ENCODE measurements at places on chromosomes 3 and 15.

DNA sequence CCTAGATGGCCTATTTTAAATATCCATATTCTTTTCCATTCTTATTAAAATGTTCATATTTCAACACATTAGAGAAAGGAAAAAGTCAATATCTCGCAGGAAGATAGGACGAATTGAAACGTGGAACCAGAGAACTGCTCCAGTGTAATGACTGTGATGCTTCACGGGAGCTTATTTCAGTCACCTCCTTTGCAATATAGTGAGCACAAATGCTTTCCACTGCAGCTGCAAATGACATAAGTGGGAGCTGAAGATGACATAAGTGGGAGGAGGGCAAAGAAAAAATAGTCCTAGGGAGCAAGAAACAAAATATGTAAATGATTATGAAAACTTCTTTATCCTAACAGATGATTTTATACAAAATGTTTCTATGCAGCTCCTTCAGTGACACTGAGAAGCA, 324.1 kb downstream of the ZNF385D start:
- no peak for DNase-seq

DNA sequence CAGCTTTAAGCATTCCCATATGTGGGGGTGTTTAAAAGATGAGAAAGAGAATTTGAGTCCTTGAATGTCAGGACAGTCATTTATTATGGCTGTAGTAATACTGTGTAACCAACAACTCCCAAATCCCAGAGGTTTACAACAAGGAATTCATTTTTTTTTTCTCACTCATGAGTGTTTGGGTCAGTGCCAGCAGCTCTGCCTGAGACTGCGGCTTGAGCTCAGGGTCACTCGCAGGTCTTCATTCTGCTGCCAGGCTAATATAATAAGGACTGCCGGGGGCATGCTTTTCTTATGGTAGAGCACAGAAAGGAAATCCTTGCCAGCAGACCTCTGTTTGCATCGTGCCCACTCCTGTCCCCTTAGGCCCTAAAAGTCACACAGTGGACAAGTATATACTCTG, 277.9 kb upstream of the LMCD1 start:
- no peak for DNase-seq

GRCh38 chr3:150472421-150472820, 64.3 kb downstream of the TSC22D2 start:
- no peak for DNase-seq

DNA sequence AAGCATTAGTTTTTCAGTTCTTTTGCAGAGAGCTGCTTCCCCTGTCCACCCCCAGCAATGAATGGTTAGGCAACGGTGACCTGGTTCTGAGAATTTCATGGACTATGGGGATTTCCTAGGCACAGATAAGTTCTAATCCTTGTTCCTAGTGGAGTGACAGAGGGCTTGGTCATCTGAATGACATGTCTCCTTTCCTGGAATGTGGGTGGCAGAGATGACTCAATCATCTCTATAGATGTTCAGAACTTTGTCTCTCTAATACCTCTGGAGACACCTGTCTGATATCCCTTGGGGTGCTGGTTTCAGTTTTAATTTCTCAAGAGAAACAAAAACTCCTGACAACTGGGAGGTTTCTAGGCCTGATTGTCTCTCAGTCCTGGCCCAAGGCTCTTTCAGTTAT, 10.4 kb downstream of the PLA2G4E start:
- DNase-seq: peak; percentile 73

DNA sequence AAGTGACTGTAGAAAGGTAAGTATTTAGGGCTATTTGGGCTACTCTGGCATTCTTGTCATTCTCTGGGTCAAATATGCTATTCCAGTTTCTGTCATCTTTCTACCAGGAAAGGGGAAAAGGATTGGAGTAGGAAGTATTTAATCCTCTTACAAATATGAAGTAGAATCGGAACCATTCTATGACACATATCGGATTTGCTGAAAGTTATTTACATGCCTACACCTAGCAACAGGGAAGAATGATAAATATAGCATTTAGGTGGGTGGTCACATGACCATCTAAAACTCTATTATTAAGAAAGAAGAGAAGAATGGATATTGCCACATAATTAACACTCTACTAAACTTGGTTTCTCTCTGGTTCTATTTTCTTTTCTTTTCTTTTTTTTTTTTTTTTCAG, 1353.1 kb downstream of the ZPLD1 start:
- no peak for DNase-seq

DNA sequence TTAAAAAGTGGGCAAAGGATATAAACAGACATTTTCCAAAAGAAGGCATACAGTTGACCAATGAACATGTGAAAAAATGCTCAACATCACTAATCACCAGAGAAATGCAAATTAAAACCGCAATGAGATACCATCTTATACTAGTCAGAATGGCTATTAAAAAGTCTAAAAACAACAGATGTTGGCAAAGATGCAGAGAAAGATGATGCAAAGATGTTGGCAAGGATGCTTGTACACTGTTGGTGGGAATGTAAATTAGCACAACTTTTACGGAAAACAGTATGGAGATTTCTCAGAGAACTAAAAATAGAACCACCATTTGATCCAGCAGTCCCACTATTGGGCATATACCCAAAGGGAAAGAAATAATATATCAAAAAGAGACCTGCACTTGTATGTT, 53.5 kb downstream of the TLNRD1 start:
- no peak for DNase-seq

- DNase-seq: no peak
Measured at GRCh38 chr3:126127904-126128303, 44.0 kb upstream of the SLC41A3 start.

GRCh38 chr3:128438488-128439072, 28.1 kb downstream of the DNAJB8 start:
- no peak for DNase-seq

GRCh38 chr3:142588703-142589102, 7.5 kb upstream of the PLS1 start:
- DNase-seq: no peak

GRCh38 chr3:154884952-154885351, 195.2 kb upstream of the MME start:
- no peak for DNase-seq

- peak; percentile 3 for DNase-seq
Measured at GRCh38 chr3:103440539-103441203, 1005.9 kb downstream of the ZPLD1 start.

DNA sequence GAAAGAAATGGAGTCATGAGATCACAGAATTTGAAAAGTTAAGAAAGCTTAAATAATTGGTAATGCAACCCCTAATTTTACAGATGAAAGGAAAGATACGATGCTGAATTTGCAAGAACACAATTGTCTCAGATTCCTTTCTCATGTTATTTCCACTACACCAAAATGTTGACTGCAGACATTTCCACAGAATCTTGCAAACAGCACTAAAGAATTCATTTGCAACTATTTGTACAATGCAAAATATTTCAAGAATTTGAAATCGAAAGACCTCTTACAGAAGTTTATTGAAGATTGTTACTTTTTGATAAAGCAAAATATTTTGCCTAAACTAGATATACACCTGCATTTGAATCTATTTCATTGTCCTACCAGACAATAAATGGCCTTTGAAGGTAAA, 194.1 kb upstream of the KCNMB2 start:
- no peak for DNase-seq

DNA sequence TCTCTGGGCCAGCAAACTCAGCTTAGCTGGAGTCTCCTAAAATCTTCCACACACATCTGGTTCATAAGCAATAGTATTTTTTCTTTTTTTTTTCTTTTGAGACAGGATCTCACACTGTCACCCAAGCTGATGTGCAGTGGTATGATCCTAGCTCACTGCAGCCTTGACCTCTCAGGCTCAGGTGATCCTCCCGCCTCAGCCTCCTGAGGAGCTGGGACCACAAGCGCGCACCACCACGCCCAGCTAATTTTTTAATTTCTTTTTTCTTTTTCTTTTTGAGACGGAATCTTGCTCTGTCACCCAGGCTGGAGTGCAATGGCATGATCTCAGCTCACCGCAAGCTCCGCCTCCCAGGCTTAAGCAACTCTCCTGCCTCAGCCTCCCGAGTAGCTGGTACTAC, 34.3 kb downstream of the RNU5B-1 start:
- no peak for DNase-seq

DNA sequence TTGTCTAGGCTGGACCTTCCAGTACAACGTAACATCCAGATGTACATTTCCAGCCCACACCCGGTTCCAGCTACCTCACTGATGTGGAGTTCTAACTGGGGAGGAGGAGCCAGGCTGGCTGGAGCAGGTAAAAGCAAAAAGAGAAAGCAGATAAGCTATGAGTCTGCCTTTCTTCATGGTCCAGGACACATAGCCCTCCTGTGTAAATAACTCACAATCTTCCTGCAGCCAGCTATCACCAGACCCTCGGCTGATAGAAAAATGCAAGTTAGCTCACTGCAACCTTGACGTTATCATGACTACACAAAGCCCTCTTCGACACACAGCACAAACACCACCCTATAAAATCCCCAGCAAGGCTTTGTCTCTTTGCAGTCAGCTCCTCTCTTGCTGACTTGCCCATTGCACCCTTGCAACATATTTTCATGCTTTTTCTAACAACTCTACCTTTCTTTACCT, 20.5 kb upstream of the ELP6 start:
- no peak for DNase-seq

DNA sequence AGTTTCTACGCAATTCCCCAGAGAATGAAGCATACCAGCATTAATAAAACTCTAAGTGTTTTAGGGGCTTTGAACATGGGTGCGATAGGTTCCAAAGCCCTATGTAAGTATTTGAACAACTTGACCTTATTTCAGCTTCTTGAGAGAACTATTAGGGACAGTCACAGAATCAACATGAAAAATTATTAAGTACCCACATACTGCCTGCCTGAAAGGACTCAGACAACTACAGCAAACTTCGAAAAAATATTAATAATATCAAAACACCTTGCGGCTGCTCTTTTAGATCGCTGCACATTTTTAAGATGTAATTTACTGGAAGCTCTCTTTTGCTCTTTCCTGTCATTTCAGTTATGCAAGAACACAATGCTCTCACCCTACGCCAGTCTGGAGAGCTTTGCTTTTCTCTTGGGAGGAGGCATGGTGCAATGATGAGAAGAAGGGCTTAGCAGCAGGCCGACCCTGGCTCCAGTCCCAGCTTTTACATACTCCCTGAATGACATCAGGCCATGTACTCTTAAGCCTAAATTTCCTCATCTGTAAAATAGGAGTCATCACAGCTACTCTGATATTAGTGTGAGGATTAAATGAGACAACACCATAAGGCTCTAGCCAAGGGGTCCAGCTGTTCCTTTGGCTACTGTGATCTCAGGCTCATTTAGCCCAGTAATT, 640.7 kb downstream of the FHIT start:
- DNase-seq: no peak

GRCh38 chr3:104547031-104547430, 819.7 kb upstream of the ALCAM start:
- DNase-seq: no peak

- DNase-seq: no peak
Measured at GRCh38 chr15:73437543-73438109, 5.3 kb upstream of the REC114 start.

GRCh38 chr15:77326366-77326765, 93.5 kb downstream of the PEAK1 start:
- no peak for DNase-seq

GRCh38 chr3:38210141-38210757, 44.9 kb downstream of the OXSR1 start:
- peak; percentile 36 for DNase-seq

GRCh38 chr3:16364323-16364722, 99.3 kb downstream of the OXNAD1 start:
- DNase-seq: no peak

DNA sequence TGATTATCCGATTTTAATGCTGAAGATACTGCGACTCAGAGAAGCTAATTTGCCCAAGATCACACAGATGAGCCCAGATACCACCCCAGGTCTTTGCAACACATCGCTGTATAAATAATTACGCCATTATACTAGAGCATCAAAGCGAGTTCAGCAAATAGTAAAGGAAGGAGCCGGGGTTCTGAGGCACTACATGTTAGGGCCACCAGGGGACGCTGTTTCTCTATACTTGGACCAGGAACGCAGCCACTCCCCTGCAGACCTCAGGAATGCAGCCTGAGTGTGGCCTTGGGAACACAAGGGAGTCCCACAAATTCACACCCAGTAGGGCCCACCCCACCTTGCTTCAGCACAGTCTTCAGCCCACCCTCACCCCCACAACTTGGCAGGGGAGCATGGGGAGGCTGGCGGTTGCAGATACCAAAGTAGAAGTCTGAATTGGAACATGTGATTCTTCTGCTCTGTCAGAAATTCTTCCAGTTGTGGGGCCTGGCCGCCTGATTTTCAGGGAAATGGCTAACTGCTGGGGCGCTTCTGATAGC, 57.8 kb upstream of the RYK start:
- peak; percentile 79 for DNase-seq

GRCh38 chr15:42670451-42670850, 66.5 kb downstream of the CDAN1 start:
- DNase-seq: no peak

DNA sequence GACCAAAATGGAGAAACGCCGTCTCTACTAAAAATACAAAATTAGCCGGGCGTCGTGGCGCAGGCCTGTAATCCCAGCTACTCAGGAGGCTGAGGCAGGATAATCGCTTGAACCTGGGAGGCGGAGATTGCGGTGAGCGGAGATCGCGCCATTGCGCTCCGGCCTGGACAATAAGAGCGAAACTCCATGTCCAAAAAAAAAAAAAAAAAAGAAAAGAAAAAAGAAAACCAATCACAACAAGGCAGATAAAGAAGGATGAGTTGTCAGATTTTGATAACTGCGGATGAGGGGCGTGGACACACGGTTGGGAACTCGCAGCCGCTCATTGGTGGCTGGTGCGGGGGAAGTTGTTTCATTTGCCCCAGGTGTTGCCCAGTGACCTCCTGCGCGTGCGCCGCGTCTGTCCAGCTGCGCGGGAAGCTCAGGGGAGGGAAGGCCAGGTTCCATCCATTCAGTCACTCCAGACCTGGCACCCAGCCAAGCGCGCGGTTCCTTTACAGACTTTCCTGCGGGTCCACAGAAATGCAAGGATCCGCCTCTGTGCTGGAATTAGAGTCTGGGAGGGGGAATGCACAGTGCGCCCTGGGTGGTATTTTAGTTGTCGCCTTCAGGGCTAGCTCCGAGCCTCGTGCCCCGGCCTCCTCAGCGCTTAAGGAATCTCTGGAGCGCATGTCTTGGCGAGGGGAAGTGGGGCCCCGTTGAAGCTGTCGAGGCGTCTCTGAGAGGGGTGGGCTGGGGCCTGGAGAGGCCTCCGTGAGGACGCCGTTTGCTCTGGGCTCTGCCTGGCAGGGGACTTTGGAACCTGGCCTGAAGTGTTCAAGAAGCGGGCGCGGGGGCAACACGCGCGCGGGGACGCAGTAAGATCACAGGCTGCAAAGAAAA, 708 bp upstream of the GCHFR start:
- DNase-seq: peak; percentile 60

DNA sequence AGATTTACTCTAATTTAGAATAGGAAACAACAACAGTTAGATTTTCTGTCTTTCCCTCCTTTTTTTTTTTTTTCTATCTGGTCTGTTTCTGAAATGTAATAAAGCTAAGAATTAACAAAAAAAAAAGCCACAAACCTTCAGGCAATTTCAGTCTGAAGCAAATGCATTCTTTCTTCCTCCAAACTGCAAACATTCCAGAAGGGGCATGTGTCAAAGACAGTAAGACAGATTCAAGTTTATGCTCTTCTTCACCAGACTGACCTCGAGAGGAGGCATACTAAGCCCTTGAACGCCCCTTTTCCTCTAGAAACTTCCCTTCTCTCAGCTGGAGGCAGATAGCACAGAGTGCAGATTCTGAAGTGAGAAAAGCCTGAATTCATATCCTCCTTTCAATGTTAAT, 654.6 kb upstream of the LMCD1 start:
- no peak for DNase-seq

- no peak for DNase-seq
Measured at GRCh38 chr15:63902671-63903035, 68.9 kb upstream of the HERC1 start.

Data from GM13977 (cell line).